NCI-H774 (cell line): ENCODE measurements at places on chromosomes 12 and 14.

DNA sequence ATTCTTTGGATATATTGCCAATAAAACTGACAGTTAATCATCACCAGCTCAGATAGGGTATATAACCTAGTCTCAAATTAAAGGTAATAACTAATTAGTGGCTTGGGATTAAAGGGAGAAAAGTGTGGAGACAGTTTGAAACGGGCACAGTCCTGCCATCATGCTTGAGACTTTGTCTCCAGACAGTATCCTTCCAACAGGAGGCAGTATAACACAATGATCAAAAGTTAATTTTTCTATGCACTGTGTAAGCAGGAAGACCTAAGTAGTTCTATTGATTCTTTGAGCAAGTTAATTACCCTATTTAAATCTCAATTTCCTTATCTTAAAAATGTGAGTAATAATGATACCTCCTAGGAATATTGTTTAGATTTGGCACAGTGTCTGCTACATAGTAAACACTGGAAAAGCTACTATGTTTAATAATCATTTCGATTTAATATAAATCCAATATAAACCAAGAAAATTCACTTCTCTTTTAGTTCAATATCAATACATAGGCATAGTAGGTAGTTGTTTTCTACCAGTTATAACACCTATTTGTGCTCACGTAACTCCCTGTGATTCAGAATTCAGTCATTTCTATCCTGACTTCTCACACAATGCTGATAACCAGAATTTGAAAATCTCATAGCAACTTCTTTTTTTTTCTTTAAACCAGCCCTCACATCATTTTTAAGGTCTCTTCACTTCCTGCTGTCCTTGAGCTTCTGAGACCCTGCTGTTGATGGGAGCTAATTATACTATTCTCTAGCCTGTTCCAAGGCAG is 53.7 kb downstream of the GALNT4 start:
- DNase-seq, result peak; percentile 38

GRCh38 chr12:58540480-58541299 is 379.6 kb downstream of the LRIG3 start:
- DNase-seq, result peak; percentile 95

GRCh38 chr14:35140718-35141581 is 18.6 kb downstream of the PRORP start:
- peak; percentile 17 for DNase-seq

GRCh38 chr12:119578112-119578511 is 15.5 kb upstream of the TMEM233 start:
- no peak for DNase-seq

DNA sequence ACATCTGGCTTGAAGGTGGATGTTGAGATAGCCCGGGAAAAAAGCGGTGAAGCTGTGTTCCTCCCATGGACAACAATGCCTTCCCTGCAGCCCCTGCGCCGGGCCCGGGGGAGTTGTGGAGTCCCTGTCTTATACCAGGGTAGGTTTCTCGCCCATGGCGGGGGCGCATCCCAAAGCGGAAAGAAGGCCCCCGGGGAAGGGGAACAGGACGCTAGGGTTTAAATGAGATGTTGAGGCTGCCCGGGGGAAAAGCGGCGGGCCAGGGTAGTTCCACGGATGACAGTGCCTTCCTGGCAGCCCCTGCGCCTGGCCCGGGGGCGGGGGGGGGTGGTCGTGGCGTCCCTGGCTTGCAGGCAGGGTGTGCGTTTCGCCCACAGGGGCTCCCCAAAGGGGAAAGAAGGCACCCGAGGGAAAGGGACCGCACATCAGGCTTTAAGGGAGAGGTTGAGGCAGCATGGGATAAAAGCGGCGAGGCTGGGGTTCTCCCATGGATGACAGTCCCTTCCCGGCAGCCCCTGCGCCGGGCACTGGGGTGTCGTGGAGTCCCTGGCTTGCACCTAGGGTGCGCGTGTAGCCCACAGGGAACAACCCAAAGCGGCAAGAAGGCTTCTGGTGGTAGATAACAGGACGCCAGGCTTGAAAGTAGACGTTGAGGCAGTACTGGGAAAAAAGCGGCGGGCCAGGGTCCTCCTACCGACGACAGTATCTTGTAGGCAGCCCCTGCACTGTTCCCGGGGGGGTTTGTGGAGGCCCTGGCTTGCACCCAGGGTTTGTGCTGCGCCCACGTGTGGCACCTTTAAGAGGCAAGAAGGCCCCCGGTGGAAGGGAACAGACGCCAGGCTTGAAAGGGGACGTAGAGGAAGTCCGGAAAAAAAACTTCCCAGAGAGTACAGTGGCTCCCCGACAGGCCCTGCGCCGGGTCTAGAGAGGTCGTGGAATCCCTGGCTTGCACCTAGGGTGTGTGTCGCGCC is 160.8 kb upstream of the ALG10B start:
- no peak for DNase-seq

GRCh38 chr12:10214136-10214894 is 1.6 kb downstream of the GABARAPL1 start:
- DNase-seq, result no peak

GRCh38 chr14:99067927-99068326 is 204.1 kb downstream of the BCL11B start:
- no peak for DNase-seq

GRCh38 chr14:59507752-59508103 is 23.4 kb downstream of the JKAMP start:
- DNase-seq, result no peak

DNA sequence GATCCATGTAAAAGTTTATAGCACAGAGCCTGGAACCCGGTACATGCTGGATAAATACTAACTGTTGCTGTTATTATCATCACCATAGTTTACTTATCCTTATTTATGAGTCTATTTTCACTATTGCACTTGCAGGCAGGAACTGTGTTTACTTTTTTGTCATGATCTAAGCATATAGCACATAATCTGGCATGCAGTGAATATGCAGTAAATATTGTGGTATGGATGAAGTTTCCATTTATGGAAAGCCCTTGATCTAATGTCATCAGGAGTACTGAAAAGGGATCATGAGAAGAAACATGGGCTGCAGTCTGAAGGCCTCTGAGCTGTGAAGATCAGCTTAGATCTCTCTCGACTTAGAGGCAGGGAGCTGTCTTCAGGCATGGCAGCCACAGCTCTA is 91.6 kb downstream of the KCNK13 start:
- DNase-seq, result no peak

DNA sequence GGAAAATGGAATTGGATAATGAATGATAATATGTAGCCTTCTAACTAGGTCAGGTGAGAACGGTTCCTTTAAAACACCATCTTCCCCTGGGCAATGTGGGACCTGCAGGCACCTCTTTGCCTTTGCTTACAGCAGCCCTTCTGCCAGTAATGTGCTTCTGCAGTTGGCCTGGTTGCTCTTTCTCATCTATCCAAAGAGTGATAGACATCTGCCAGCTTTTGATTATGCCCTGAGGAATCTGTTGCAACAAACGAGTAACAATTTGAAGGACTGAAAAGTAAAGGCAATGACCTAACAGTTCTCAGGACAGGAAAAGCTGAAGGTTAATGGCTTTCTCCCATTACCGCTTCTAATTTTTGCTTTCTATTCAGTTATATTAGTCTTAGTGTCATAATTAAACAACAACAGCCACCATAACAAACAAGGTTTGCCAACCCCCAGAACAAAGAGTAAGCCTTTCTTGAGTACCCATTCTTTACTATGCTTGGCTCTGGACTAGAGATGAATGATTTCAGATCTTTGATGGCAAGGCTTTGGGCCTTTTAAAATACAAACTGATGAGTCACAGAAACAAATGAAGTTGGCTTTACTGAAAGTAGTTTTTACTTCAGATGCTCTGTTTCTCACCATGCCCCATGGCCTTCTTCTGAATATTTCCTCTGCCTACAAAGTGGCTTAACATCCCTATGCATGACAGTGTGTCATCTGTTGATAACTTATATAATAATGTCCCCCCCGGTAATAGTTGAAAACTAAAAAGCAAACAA is 76.1 kb upstream of the KRR1 start:
- no peak for DNase-seq

- DNase-seq, result no peak
These were observed 38.8 kb downstream of the MAP3K9 start for GRCh38 chr14:70770490-70770889.

DNA sequence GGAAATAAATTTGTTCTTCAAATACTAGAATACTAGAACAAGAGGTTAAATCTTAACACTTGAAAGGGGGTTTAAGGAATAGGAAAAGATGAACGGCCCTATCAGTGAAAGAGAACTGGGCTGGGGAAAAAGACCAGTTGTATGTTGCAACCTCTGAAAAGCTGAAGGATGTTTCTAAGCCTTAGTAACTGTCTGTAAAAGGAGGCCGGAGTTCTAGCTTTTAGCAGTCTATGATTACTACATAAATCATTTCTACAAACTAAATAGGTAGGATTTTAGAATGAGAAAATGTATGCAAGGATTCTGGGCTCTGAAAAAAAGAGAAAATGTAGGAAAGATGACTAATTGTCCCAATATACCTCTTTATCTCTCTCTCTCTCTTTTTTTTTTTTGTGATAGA is 4.9 kb downstream of the CERS5 start:
- no peak for DNase-seq

- no peak for DNase-seq
These were observed 259.6 kb upstream of the ALG10B start for GRCh38 chr12:38056701-38057689.

GRCh38 chr14:36020120-36021029 is 156.1 kb downstream of the PTCSC3 start:
- DNase-seq, result peak; percentile 85

DNA sequence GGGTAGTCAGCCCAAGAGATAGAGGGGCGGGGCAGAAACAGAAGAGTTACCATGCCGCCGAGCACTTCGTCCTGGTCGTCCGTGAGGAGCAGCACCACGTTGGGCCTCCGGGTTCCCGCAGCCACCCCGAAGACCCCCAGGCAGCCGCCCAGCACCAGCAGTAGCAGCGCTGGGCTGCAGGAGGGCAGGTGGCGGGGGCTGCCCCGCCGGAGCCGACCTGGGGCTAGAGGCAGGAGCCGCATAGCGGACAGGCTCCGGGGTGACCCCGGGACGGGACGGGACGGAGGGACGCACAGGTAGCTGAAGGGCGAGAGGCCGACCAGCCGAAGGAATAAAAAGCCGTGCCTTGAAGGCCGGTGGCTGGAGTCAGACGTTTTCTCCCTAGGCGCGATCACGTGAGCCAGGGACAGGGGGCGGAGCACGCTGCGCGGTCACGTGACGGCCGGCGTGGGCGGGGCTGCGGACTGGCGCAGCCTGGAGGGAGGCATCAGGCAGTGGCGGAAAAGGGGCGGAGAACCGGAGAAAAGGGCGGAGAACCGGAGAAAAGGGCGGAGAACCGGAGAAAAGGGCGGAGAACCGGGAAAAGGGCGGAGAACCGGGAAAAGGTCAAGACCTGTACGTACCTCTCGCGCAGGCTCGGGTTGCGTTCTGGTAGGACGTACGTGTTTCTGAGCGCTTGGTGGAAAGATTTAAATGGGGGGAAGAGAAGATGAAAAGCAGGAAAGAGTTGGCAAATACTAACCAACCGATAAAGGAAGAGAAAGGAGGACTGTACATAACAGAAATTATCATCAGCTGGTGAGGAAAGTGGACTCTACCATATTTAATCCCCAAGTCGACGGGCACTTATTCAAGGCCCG is at the start of gene GNS:
TSS of gene GNS (minus strand) at position 372 of the 860 bp plus-strand sequence. CDS start at position 242, 130 bp downstream.
- peak; percentile 97 for DNase-seq

- DNase-seq, result peak; percentile 27
These were observed 264.7 kb downstream of the APAF1 start for GRCh38 chr12:98909746-98910145.

GRCh38 chr14:101221549-101222160 is 318.1 kb upstream of the RTL1 start:
- DNase-seq, result no peak

DNA sequence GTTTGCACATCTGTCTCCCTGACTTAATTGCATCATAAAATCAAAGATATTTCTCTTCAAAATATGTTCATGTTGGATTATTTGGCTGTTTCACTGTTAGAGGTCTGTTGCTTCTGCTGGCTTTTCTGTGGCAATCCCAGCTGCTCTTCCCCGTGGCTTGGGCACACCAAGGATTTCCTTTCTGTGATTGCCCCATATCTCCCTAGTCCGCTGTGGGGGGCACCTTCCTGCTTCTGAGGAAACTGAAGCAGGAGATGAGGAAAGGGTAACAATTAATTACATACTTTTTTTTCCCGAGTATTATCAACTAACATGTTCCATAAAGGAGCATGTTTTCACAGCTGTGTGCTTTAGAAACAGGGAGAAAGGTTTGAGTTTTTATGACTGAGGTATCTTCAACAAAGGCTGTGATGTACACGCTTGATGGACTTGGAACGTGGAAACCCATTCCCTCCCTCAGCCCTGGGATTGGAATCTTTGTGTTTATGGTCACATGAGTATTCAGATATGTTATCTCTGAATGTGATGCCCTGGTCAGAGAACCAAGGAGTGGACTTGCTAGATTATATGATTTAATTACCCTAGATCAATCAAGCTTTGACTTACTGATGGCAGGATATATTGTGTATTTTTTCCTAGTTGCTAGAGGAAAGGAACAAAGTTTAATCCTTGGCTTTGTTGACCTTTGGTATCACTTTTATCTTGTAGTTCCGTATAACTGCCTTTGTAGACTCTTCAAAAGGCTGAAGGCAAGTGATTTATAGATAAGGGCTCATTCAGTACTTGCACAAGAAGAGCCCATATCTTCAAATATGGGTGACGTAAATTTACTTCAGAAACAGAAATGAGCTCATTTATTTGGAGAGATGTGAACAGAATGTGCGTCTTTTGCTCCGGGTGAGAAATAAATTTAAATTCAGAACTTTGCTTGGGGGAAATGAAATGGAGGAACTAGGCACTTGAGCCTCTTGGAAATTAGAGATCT is 46.7 kb downstream of the BORCS5 start:
- no peak for DNase-seq

GRCh38 chr12:120352117-120352516 is 16.8 kb downstream of the MSI1 start:
- no peak for DNase-seq

DNA sequence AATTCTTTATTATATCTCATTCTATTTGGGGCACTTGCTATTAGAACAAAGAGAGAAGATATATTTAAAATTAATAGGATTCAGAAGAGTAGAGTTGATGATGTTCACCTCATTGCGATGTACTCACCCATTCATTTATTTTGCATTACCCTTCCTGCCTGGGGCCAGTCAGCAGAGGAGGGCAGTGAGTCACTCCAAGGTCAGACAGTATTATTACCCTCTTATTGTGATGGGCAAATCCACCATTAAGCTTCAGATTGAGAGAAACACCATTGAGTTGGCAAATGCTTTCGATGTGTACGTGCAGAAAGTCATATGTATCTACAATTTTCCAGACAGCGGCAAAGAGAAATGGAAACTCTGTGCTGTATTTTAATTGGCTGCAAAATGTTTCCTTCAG is 134.2 kb downstream of the BICD1 start:
- no peak for DNase-seq
